Fibroblast of pulmonary artery (primary cell): ENCODE measurements at places on chromosomes 3 and 15.

DNA sequence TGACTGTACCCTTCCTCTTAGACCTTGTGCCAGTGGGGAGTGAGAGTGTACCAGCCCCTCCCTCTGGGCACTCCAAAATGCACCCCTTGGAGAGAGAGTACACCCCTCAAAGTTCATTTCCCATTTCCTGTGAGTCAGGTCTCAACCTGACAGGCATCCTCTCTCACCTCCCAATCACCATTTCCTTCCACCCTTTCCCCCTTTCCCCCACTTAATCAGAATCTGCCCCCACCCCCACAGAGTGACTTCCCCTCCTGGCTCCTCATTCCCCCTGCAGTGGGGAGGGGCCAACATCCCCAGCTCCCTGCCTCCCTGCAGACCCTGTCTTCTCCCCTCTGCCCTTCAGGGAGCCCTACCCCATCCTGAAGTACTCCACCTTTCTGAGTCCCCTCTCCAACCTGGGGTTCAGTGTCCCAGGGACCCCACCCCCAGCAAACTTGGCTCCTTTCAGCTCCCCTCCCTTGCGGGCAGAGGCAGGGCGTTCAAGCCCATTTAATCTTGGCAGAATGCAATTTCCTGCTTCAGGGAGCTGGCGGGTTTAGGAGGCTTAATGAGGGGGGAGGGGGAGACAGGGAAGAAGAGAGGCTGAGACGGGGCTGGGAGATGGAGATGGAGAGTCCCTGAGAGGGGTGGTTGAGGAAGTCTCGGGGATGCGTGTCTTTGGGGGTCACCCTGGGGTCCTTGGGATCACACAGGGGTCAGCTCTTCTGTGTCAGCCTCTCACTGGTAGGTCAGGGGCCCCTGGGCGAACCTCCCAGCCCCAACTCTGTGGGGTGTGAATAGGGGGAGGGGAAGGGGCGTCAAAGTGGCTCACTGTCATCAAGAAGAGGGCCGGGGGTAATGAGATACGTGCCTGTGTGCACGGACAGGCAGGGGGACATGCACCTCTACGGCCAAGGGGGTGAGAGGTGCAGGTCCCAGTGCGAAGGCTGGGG is 16.6 kb upstream of the SEMA3F start:
- no peak for DNase-seq

- no peak for DNase-seq
Measured at GRCh38 chr3:10757821-10758130, 58.3 kb upstream of the SLC6A11 start.

GRCh38 chr3:100954199-100954935 is 38.9 kb downstream of the ABI3BP start:
- DNase-seq: no peak

DNA sequence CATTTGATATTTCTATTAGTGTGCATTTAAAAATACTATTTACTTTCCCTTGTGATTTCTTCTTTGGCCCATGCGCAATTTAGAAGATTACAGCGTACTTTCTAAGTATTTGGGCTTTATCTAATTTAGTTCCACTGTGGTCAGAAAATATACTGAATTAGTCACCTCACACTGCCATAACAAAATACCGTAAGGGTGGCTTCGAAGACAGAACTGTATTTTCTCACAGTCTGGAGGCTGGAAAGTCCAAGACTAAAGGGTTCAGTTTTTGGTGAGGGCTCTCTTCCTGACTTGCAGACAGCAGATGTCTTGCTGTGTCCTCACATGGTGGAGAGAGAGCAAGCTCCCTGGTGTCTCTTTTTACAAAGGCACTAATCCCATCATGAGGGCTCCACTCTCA is 286.2 kb downstream of the ADAMTSL3 start:
- no peak for DNase-seq

GRCh38 chr15:34973512-34973911 is 4.0 kb upstream of the AQR start:
- DNase-seq: no peak

GRCh38 chr15:61660579-61660978 is 399.7 kb downstream of the VPS13C start:
- peak; percentile 4 for DNase-seq

DNA sequence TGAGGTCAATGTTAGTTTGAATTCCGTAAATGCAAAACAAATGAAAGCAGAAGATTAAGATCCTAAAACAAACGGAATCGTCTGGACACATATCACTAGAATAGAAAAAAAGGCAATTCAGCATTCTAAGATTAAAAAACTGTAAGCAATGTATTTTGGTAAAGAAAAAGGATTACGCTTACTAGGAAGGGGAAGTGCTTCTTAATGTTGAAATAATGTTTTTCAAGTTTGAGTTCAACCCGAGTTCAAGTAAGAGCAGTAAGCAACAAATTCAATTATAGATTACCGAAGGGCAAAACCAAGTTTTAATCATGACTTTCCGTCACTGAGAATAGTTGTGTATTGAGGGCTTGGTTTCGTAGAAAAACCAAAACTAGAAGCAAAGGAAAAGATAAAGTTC is 637 bp downstream of the CIP2A start:
- no peak for DNase-seq

- DNase-seq: no peak
Measured at GRCh38 chr15:51766341-51766740, 14.9 kb downstream of the TMOD2 start.

GRCh38 chr15:57440799-57441198 is 64.5 kb downstream of the CGNL1 start:
- peak; percentile 85 for DNase-seq

- DNase-seq: no peak
Measured at GRCh38 chr3:165194511-165195240, 1.5 kb downstream of the SLITRK3 start.

GRCh38 chr3:120680193-120680894 is 1.7 kb downstream of the HGD start:
- no peak for DNase-seq

DNA sequence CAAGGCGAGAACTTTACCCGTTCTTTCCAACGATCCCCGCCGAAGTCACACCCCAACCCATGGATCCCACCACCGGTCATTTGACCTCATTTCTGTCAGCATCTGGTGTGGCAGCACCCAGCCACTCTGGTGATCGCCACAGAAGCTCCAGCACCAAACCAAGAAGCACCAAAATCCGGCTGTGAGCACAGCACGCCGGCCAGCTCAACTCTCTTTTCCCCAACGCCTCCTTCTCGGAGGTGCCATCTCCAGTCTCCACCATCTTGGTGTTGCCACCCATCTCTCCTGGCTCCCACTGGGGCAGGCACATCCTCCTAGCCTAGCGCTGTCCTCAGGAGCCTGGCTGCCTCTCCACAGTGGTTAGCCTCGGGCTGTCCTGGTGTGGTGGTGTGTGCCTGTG is 6.5 kb downstream of the MUC4 start:
- no peak for DNase-seq

DNA sequence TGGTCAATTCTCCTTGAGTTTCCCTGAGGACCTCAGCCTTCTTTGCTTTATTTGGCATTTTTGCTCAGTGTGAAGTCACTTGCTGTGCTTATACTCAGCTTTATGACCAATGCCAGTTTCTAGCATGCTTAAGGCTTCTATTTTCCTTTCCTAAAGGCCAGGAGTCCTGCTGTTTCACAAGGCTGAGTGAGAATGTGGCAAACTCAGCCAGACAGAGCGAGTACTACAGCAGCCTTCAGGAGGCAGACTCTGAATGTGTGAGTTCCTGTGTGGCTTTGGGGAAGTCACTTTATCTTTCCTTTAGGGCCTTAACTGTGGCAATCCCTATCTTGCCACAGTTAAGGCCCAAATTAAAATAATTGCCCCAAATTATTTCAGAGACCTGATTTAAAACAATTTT is 213.2 kb upstream of the MRPL3 start:
- DNase-seq: no peak

GRCh38 chr3:106913966-106914365 is 463.3 kb upstream of the CCDC54 start:
- no peak for DNase-seq

DNA sequence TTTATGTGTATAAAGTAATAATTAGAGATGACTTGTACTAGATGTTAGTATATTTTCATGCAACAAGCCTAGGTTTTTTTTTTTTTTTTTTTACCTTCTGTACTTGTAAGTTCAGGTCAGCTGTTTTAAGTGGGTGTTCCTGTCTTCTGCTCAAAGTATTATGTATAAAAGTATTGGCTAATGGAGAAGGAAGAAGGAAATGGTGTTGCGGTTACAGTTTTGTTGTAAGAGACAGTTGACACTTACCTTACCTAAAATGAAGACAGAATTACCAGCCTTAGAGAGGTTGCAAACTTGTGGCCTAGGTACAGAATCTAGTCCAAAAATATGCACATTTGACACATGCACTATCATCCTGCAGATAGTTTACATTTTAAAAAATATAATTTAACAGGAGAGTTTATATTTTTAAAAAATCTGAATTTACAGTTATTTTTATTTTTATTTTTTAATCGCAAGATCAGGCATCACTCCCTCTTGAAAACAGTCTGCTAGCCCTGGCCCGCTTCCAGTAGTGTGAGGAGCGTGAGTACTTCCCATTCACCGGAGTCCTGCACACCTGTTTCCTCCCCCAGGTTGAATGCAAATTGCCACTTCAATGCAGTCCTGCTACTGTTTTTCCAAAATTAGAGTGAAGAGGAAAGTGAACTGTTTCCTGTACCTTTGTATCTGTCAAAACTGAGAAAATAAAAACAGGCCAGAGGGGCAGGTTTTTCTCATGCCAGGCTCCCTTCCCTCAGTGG is 224.3 kb upstream of the SOX2 start:
- no peak for DNase-seq

- peak; percentile 54 for DNase-seq
Measured at GRCh38 chr3:156627946-156628569, 46.3 kb upstream of the TIPARP start.

GRCh38 chr15:42100021-42100800 is 5.8 kb upstream of the PLA2G4D start:
- no peak for DNase-seq

DNA sequence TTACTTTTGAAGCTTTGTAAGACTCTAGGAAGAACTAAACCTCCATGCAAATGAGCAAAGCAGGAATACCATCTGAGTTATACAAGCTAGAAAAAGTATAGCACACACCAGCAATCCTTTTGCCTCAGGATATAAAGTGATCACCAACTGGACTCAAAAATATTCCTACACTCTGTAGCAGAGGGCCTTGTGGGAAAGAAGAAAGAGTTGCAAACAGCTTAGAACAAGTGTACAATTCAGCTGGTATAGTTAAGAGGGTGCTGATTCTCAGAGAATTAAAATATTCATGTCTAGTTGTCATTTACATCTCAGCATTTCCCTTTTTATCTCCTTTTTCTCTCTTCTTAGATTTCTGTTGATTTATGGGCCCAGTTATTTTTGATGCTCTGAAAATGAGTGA is 248.4 kb downstream of the GAP43 start:
- DNase-seq: no peak

DNA sequence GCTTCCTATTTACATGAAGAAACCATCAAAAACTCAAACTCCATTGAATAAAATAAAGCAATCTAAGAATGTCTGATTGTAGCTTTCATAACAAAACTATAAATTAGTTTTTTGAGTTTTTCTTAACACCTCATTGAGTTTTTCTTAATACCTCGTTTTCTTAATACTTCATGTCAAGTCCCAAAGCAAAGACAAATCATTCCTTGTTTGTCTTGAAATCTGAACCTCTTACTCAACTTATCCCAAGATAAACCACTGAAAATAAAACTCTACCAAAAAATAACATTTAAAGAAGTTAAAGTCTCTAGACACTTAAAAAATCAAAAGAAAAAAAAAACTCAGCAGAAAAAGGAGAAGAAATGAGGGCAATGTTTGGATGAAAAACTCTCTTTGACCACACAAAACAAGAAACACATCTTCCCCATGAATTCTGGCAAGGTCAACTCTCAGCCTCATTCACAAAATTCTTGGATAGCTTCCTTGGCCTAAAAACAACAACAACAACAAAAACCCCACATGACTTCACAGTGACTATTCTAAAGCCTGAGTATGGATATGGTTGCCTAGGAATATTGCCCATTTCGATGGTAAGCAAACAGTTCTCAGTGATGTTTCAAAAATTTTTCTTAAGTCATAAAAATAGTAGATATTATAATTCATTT is 38.2 kb downstream of the TMCC1 start:
- peak; percentile 71 for DNase-seq

GRCh38 chr15:86193716-86194380 is 114.2 kb downstream of the AGBL1 start:
- DNase-seq: no peak

GRCh38 chr3:62238003-62238402 is 135.3 kb downstream of the FEZF2 start:
- DNase-seq: no peak

- no peak for DNase-seq
Measured at GRCh38 chr15:60854858-60855564, 374.1 kb downstream of the RORA start.

- no peak for DNase-seq
Measured at GRCh38 chr3:187919544-187919943, 174.3 kb upstream of the BCL6 start.

DNA sequence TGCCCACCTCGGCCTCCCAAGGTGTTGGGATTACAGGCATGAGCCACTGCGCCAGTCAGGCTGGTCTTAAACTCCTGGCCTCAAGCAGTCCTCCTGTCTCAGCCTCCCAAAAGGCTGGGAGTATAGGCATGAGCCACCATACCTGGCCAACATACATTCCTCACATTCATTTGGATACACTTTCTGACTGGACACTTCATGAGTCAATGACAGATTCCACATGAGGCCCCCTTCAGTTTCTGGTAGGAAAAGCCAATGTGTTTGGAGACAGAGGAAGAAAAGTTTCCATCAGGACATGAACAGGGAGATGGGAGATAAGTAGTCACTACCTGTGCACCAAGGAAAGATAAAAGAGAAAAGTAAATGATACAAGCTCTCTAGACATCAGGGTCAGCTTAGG is 49.4 kb upstream of the GSK3B start:
- DNase-seq: no peak

- no peak for DNase-seq
Measured at GRCh38 chr3:53859178-53859577, 12.8 kb downstream of the IL17RB start.

GRCh38 chr3:70716832-70717231 is 404.4 kb upstream of the MDFIC2 start:
- peak; percentile 73 for DNase-seq

- DNase-seq: peak; percentile 11
Measured at GRCh38 chr3:42387802-42388651, 22.4 kb downstream of the LYZL4 start.

- DNase-seq: no peak
Measured at GRCh38 chr15:22936577-22937472, 43.3 kb downstream of the CYFIP1 start.

GRCh38 chr3:184620475-184621119 is 59.0 kb downstream of the EPHB3 start:
- peak; percentile 50 for DNase-seq

DNA sequence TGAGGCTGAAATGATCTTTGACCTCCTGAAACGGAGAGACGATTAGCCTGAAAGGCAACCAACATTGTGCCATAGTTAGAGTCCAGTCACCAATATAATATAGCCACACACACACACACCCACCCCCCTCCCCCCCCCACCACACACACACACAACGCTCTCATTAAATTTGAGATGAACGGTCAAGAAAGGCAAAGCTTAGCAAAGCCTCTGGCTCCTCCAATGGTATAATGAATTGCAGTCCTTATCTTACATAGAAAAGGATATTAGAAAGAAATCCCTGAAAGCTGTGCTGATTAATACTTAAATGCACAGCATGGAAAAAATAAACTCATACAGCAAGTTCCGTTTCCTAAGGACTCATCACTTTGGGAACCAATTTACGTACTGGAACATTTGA is 876 bp upstream of the ZNF385D start:
- no peak for DNase-seq
